ENCODE measurements at places on chromosomes 3 and 15. TPM values are rescaled to one million over a fixed set of nuclear protein-coding genes. Genes with fewer than 3 reads are reported as not detected.

GRCh38 chr15:22845289-22845900 lies 6.9 kb downstream of the NIPA2 start:
- peaks cover 60% of the 10 kb centered on the region for H3K4me1 ChIP-seq
- peaks cover 12% of the 10 kb centered on the region for H3K36me3 ChIP-seq
- H3K4me3 ChIP-seq = no peak overlapping the region
- H3K27me3 ChIP-seq = no peaks in the 10 kb centered on the region
- DNase-seq = no peak

GRCh38 chr3:99962703-99963102 lies 145.0 kb downstream of the CMSS1 start:
- no peak overlapping the region for H3K4me3 ChIP-seq
- no peak for DNase-seq
- H3K27me3 ChIP-seq = no peaks in the 10 kb centered on the region

- no peak overlapping the region for H3K27ac ChIP-seq
- H3K27me3 ChIP-seq = no peaks in the 10 kb centered on the region
- DNase-seq = no peak
- no peaks in the 10 kb centered on the region for H3K4me1 ChIP-seq
Measured at GRCh38 chr15:101022306-101022705, 103.1 kb downstream of the LRRK1 start.

DNA sequence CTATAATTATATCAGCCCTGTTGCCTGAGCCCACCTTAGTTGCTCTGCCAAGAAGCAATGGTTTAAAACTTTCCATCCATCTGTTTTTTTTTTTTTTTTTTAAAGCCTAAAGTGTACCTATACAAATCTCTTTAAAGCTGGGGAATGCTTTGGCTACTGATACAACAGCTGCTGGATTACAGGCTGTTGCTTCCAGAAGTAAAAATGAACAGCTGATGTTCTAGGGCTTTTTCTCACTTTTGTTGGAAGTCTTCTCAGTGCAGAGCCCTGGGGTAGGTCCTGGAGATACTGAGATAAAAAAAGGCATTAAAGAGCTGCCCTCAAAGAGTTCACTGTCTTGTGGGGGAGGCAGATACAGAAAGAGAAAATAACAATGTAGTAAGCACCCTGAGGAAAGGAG lies 218.1 kb downstream of the NLGN1 start:
- no peaks in the 10 kb centered on the region for H3K36me3 ChIP-seq
- H3K27me3 ChIP-seq = no peaks in the 10 kb centered on the region
- DNase-seq = no peak
- no peaks in the 10 kb centered on the region for H3K4me1 ChIP-seq
- no peak overlapping the region for H3K27ac ChIP-seq

DNA sequence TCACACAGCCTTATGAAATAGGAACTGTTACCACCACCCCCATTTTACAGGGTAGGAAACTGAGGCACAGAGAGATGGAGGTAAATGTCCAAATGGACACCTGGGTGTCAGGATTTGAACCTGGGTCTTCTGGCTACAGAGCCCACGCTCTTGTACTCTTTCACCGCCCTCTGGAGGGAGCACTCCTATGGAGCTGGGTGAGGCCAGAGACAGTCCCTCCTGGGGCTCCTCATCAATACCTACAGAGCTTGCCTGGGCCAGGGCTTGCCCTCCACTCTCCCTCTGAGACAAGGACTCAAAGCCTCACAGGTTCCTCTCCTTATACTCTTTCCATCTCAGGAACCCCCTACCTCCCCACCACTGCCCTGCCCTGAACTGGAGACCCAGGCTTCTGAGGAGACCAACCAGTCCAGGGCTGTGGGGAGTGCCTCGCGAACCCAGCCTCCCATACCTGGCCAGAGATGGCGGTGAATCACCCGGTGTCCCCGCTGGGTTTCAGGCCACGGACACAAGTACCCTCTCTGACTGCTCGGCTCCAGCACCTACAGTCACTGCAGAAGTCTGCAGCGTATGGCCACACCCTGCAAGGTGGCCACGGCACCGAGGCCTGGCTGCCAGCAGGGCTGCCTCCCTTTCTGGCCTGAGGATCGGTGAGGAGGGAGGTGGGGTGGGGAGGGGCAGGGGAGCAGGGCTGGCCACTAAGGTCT lies 22.1 kb upstream of the ATP2B2 start:
- H3K4me1 ChIP-seq = no peaks in the 10 kb centered on the region
- no peak overlapping the region for H3K27ac ChIP-seq
- no peak for DNase-seq
- H3K4me3 ChIP-seq = no peak overlapping the region
- peaks cover 37% of the 10 kb centered on the region for H3K27me3 ChIP-seq

- H3K27me3 ChIP-seq = no peaks in the 10 kb centered on the region
- peak; percentile 69 for DNase-seq
- no peaks in the 10 kb centered on the region for H3K36me3 ChIP-seq
Measured at GRCh38 chr3:196620161-196620604, 19.3 kb upstream of the NRROS start.

- no peak overlapping the region for H3K27ac ChIP-seq
- no peaks in the 10 kb centered on the region for H3K27me3 ChIP-seq
- no peaks in the 10 kb centered on the region for H3K36me3 ChIP-seq
Measured at GRCh38 chr3:175005881-175006280, 146.7 kb downstream of the NAALADL2 start.

- no peak overlapping the region for H3K27ac ChIP-seq
- H3K4me3 ChIP-seq = no peak overlapping the region
- no peaks in the 10 kb centered on the region for H3K4me1 ChIP-seq
- no peaks in the 10 kb centered on the region for H3K36me3 ChIP-seq
- no peaks in the 10 kb centered on the region for H3K27me3 ChIP-seq
- DNase-seq = no peak
Measured at GRCh38 chr3:162863579-162863978, 1367.0 kb downstream of the OTOL1 start.

DNA sequence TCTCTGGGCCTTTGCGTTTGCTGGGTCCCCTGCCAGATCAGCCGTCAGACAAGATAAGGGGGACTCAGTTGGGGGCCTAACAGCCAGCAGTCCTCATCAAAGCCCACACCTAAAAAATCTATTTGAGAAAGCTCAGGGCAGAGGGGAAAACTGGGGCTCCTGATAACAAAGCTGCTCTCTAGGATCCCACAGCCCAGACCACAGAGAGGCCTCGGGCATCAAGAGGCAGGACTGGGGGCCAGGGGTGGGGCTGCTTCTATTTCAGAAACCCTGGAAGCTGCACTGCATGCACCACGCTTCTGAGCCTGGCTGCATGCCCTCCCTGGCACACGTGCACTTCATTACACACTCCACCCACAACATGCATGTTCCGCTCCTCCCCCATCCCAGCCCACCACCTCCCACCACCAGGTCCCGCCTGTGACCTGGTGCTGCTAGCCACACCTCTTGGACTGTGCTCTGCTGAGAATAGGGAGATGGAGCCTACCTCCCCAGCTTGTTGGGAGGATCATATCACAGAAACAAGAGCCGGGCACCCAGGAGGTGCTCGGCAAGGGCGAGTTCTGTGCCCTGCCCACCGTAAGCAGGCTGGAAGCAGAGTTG lies 26.6 kb downstream of the FBLN2 start:
- H3K36me3 ChIP-seq = no peaks in the 10 kb centered on the region
- no peaks in the 10 kb centered on the region for H3K27me3 ChIP-seq
- H3K4me1 ChIP-seq = peaks cover 16% of the 10 kb centered on the region

TRH gene
- total RNA-seq = not detected
